Stromal cell of bone marrow (primary cell): ENCODE measurements at places on chromosomes 6 and 20.

DNA sequence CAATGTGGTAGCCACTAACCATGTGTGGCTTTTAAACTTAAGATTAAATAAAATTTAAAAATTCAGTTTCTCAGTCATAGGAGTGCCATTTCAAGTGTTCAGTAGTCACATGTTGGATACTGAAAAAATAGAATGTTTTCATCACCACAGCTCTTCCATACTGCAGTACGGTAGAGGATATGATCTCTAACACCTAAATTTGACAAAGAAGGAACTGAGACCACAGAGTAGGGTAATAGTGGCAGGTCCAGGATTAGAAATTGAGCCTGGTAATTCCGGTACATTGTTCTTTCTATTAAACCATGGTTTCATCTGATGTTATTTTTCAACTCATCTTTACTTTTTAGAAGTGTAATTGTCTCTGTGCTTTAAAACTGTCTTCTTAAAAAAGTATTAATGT lies 104.0 kb downstream of the CD2AP start:
- no peak for DNase-seq

DNA sequence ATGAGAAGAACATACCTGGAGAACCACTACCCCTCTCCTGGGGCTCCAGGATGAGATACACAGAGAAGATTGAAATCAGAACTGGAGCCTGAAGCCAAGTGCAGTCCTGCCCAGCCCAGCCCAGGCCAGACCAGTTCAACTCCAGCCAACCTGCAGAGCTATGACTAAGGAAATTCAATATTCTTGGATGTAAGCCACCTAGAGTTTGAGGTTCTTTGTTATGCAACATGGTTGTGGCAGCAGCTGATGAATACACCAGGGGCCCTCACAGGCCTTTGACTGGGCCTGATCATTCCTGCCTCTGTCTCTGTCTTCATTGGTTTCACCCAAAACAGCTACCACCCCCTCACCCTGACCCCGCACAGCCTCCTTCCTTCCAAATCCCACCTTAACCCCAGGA lies 167.8 kb downstream of the LRFN2 start:
- DNase-seq, result peak; percentile 21

DNA sequence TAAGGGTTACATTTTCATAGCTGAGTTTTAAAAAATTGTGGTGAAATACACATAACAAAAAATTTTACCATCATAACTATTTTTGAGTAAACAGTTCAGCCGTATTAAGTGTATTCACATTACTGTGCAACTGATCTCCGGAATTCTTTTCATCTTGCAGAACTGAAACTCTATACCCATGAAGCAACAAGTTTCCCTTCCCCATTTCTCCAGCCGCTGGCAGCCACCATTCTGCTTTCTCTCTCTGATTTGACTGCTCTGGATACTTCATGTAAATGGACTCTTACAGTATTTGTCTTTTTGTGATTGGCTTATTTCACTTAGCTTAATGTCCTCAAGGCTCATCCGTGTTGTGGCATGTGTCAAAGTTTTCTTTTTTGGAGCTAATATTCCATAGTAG lies 341.6 kb downstream of the QKI start:
- no peak for DNase-seq

DNA sequence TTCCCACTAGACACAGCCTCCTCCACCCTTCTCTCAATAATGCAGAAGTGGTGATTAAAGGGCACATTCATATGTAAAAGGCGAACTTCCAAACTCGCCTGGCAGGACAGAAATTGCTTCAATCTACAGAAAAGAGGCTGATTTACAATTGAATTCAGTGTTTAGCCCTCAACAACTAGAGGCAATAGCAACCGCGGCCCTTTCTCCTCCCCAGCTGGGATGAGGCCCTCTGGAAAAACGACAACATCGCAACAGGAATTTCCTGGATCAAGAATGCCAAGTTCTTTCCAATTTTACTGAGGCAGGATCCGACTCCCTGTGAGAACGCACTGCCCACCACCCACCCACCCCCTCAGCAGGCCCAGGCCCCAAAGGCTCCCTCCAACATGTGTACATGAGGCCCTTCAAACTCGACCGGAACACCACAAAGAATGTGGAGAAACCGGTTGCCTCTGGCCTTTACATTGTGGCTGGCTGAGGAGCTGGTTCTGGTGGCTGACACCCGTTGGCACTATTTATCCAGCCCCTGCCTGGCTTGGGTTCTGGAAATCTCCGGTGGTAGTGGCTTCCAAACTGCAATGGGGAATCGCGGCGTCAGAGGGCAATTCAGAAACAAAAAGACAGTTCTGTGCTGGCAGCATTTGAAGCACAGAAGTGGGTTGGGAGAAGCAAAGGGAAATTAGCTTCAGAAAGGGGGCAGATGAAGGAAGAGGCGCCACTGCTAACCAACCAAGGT lies 36.8 kb downstream of the ZMYND8 start:
- no peak for DNase-seq

DNA sequence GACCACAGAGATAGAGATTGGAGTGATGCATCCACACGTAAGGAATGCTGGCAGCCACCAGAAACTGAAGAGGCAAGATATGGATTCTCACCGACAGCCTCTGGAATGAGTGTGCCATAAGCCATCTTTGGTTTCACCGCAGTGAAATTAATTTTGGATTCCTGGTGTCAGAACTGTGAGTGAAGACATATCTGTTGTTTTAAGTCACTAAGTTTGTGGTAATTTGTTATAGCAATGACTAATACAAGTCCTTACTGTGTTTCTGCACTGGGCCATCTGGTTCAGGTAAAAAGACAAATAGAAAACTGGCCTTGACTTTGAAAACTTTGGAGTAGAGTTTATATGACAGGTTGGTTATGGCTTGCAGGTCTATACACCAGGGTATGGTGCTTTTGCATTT lies 261.9 kb downstream of the PHF3 start:
- no peak for DNase-seq

GRCh38 chr6:147859071-147859470 lies 350.6 kb downstream of the SAMD5 start:
- DNase-seq, result no peak

DNA sequence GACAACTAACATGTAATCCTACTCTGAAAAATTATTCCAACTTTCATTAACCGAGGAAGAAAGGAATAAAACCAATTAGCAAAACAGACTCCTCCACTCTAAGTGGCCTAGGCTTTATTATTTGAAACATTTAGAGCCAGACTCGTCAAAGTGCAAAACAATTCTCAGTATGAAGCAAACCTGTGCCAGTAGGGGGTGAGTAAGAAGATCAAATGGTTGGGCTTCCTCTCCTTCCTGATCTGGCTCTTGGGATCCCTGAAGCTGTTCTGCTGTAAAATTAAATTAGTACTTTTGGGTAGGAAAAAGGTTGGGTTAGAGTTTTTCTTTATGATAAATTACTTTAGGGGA lies 177.6 kb upstream of the MAN1A1 start:
- peak; percentile 4 for DNase-seq

- DNase-seq, result no peak
These were observed 155.3 kb downstream of the FUT9 start for GRCh38 chr6:96171112-96171511.

GRCh38 chr6:117448732-117449485 lies 23.2 kb upstream of the ROS1 start:
- DNase-seq, result peak; percentile 76

- DNase-seq, result peak; percentile 78
These were observed at the start of gene TRPC4AP for GRCh38 chr20:35092524-35093266. TSS of gene TRPC4AP (minus strand) at chr20:35092807. CDS start at chr20:35092781, 26 bp downstream.

- DNase-seq, result no peak
These were observed 83.2 kb downstream of the SHLD1 start for GRCh38 chr20:5833309-5833941.

GRCh38 chr20:61805781-61806180 lies 259.9 kb downstream of the TAF4 start:
- DNase-seq, result no peak

DNA sequence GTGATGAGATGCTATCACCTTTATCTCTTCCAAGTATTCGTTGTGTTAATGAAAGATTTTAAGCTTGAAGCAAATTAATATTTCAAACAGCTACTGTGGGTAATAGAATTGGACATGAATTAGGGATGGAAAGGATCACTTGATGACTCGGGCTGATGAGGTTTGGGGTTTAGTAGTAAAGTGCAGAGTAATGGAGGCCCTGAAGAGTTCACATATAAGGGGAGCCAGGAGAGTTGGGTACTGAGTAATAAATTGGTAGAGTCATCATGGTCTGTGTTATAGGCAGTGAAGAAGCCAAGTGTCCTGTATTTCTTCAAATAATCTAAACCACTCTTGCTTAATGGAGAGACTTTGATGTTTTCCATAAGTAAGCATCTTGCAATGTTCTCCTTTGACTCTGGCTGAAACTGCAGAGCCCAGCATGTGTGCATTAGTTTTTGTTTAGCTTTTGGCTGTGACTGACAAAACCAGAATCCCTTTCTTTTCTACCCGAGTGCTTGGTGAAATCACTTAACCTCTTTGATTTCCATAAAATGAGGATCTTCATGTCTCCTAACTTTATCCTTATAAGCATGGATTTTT lies 57.6 kb downstream of the L3MBTL3 start:
- peak; percentile 12 for DNase-seq

DNA sequence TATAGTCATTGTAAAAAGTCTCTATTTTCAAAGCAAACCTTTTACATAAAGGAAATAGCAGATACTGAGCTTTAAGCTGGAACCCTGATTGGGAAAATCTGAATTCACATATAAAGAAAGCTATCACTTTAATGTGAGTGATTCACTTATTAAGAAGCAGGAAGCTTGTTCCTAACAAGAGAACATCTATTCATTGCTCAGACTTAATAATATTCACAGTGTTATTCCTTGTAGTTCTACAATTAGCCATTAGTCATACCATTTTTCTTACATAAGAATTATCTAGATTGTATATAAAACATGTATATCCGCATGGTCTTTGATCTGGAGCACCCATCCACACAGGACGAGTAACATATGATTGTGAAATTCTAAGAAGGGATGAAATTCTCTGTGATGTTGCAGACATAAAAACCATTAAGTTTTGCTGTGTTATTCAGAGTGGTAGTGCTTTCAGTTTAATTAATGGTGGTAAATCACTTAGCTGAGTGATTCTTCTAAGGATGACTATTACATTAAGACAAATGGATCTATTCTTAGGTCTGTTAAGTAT lies 71.1 kb upstream of the FOXQ1 start:
- DNase-seq, result no peak

- DNase-seq, result no peak
These were observed 45.6 kb upstream of the SLC9A8 start for GRCh38 chr20:49766979-49767521.

DNA sequence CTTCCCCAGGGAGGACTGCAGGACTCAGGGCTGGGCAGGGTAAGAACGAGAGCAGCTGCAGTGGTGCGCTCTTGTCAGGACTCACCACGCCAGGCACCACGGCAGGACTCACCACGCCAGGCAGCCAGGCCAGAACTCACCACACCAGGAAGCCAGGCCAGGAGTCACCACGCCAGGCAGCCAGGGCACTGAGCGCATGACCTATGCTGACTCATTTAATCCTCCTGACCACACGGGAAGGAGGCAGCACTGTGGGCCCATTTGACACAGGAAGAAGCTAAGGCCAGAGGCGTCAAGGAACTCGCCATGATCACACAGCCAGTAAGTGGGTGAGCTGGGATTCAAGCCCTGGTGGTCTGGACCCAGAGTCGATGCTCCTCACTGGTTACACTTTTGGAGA lies 189.3 kb downstream of the PREX1 start:
- peak; percentile 38 for DNase-seq

- no peak for DNase-seq
These were observed 22.9 kb downstream of the SERPINB6 start for GRCh38 chr6:2948228-2949025.

GRCh38 chr6:44049163-44049988 lies 77.9 kb downstream of the MRPL14 start:
- no peak for DNase-seq

DNA sequence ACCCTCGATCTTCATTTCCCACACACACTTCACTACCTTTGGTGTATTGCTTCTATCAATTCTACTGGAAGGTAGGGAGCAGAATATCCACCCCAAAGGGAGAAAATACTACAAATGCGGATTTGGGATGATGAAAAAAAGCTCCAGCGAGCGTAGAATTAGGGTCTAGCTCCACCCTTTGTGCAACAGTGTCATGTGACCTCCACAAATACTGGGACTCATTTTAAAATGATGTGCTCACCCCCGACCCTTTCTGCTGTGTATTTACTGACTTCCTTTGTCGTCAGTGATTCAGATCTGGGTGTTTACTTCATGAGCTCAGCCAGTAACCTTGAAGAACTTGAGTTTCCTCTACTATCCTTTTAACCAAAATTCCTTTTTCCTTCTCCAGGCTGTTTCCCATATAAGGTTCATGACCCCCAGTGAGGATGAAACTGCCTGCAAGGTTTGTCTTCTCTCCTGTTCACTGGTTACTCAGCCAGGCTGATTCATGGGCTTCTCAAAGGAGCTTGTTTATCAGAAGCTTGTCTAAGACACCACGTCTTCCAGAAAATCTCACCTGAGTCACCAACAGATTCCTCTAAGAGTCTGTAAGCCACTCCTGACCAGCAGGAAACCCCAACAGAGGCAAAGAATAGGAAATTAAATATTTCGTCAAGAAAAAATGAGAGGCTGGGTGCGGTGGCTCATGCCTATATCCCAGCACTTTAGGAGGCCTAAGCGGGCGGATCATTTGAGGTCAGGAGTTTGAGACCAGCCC lies 39.6 kb upstream of the PAX1 start:
- no peak for DNase-seq

DNA sequence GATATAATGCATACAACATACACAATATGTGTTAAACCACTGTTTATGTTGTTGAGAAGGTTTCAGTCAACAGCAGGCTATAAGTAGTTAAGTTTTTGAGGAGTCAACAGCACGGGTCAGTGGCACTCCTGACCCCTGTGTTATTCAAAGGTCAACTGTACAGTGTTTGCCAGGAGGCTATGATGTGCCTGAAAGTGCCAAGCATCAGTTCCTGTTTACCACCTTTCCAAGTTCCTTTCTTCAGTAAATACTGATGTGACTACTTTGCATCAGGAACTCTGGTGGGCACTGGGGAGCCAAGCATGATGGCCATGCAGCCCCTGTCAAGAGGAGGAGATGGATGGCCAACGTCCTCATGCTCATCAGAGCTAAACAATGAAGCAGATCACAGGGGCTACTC lies 224.4 kb upstream of the EXOC2 start:
- DNase-seq, result no peak

GRCh38 chr20:62248890-62249560 lies 10.7 kb downstream of the OSBPL2 start:
- DNase-seq, result no peak

- DNase-seq, result no peak
These were observed 301.5 kb downstream of the PRL start for GRCh38 chr6:21995318-21995717.

DNA sequence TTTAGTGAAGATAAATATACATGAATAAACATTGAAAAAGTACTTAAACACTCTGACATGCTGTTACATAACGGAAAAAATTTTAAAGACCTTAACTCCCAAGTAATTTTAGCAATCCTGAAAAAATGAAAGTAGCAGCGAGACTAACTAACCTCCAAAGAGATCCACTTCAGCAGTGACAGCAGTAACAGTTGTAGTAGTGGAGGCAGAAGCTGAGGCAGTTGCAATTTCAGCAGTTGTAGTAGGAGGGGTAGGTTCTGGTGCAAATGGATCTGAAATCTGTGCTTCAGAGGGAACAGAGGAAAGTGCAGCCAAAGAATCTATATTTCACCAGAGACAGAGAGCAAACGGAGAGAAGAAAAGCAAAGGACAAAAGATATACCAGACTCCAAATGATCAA lies 88.8 kb downstream of the PRSS35 start:
- no peak for DNase-seq

- DNase-seq, result no peak
These were observed 42.4 kb downstream of the DHX35 start for GRCh38 chr20:39004508-39004907.

GRCh38 chr20:58524814-58525213 lies 9.6 kb upstream of the APCDD1L start:
- DNase-seq, result no peak
